Prostate gland (tissue), 2 donors: ENCODE measurements at places on chromosomes 5 and 9.

DNA sequence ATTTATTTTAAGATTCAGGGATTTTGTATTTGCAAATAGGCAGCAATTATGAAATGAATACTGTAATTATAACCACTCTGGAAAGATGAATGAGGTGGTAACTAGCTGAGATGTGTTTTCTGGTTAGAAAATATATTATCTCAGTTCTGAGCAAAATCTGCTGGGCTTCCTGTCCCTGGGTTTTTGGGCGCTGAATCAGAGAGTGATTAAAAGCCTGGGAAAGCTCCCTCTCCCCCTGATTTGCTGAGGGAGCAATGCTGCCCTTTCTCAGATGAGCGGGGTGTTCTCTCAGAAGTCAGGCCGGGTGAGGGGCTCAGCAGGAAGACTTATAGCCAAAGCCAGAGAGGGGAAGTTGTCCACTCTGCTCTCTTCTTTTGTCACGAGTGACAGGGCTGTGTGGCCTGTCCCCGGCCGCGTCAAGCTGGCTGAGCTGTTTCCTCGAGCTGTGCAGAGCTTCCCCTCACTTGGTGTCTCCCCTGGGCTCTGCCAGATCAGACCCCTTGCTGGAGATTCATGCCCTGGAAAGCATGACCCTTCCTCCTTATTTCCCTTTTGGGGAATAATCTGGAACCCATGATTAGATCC, 39.8 kb upstream of the PITX1 start:
- DNase-seq: no peak

- no peak for DNase-seq
Observed at GRCh38 chr9:97594381-97594921, 38.7 kb downstream of the TSTD2 start.

DNA sequence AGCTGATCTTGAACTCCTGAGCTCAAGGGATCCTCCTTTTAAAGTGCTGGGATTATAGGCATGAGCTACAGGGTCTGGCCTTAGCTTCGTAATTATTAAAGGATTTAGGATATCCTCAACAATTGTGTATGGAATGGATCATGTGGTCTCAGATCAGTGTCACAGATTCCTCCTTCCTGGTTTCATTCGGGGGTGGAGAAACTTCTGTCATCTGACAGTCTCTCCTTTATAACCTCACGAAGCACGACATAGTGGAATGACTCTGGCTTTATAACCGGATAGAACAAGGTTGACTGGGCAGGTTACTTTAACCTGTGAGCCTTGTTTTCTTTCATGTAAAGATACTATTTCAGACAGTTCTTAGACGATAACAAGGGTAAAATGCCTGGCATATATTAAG, 4.4 kb upstream of the GNG10 start:
- DNase-seq: no peak

DNA sequence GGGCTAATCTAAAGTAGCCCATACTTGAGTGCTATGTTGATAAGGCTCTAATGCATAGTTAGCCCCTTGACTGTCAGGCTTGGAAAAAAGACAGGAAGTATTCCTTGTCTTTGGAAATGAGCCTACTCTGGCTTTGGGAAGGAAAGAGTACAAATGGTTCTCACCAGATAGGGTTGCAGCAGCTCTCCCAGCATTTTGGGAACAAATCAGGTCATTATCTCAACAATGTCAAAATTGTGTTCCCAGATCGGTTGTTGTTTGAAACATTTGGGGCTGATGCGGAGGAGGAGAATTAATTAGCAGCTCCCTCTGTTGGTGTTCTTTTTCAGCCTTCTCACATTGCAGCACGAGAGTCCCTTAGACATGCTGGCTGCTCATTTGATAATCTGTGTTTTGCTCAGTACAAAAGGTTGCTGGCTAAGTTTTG, 294.7 kb upstream of the DMRT1 start:
- DNase-seq: peak; percentile 26
